HuH-7 (cell line): ENCODE measurements at places on chromosomes 11 and 22.
A peak's percentile ranks its signal among the peaks of the same experiment; 100 is the strongest.

- no peak for DNase-seq
Measured at GRCh38 chr22:19714312-19715187, at the start of gene SEPTIN5. TSS of gene SEPTIN5 (plus strand) at chr22:19714503. CDS start at chr22:19714589, 86 bp downstream.

GRCh38 chr11:3245071-3245470, 12.9 kb upstream of the MRGPRE start:
- no peak for DNase-seq

- no peak for DNase-seq
Measured at GRCh38 chr11:86993031-86993430, 37.8 kb upstream of the FZD4 start.

GRCh38 chr11:20397281-20397680, 9.8 kb downstream of the PRMT3 start:
- peak; percentile 20 for DNase-seq

- DNase-seq, result no peak
Measured at GRCh38 chr11:44608991-44609782, 43.7 kb downstream of the CD82 start.

DNA sequence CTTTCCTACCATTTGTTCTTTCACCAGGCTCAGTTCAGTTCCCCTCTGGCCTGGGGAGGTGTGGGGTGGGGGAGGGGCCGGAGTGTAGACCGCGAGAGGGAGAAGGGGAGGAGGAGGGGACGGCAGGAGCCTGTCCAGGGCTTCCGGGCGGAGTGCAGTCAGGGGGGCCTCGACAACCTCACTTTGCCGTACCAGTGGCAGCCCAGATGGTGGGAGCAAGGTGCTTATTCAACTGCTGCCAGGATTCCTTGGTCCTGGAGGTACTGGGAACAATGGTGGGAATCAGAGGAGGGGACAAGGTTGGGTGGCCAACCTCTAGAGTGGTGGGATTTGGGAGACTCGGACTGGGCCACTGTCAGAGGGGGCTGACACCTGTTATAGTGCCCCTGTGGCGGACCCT, 1.2 kb downstream of the BACE1 start:
- no peak for DNase-seq

DNA sequence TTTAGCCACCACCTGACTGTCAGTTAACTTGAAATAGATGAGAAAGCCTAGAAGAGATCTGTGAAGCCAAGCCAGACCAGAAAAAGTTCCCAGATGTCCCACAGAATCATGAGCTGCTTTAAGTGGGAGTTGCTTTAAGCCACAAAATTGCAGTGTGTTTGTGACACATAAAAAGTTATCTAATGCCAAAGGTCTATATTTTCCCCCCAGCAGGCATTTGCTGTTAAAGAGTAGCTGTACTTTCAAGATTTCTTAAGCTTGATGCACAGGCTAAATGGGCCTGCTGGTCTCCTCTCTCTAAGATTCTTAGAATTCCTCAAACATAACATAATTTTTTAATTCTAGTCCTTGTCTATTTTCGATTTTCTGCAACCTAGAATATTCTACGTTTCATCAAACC, 825.7 kb downstream of the FAM181B start:
- no peak for DNase-seq
